SJSA1 (cell line): ENCODE measurements at places on chromosomes 6 and 20. TPM values are rescaled to one million over a fixed set of nuclear protein-coding genes. Genes with fewer than 3 reads are reported as not detected.

DNA sequence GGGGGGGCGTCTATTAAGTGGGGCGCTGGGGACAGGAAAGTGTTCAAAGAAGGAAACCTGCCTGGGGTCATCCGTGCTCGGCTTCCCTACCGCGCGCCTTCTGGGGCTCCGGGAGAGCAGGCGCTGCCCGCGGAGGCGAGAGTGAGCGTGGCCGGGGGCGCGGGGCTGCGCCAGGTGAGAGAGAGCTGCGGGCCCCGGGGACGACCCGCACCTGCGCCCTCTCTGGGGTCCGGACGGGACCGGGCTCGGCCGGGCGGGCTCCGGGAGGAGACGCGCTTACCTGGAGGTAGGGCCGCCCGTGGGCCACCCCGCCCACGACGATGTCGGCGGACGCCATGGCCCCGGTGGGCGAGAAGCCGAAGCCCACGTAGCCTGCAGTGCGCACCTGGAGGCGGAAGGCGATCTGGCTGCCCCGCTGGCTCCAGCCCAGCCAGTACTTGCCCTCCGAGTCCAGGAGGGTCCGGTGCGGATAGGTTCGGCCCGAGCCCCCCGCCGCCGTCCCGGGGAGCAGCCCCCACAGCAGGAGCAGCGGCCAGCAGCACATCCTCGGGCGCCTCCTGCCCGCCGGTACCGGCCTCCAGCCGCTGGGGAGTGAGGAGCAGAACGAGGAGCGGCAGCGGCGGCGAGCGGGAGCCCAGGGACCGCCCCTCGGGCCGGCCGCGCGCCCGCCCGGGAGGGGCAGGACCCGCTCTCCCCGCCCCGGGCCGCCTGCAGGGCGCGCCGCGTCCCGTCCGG lies at the start of gene MOXD1:
TSS of gene MOXD1 (minus strand) at position 593 of the 735 bp plus-strand sequence. CDS start at position 544, 49 bp downstream.
- DNase-seq = peak; percentile 58

DNA sequence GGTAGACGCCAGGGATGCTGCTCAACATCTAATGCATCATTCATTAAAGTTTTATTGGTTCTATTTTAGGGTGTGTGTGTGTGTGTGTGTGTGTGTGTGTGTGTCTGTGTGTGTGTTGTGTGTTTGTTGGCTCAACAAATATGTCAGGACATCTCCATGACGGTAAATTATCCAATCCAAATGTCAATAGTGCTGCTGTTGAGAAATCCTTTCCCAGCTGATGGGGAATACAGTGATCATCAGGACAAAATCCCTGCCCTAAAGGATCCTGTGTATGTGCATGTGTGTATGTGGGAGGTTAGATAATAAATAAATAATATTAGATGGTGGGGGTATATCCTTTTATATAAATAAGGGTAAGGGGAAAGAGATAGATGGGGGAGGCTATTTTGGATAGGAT lies 59.6 kb downstream of the RNF144B start:
- no peak for DNase-seq

- no peak for DNase-seq
These were observed 80.8 kb downstream of the RCAN2 start for GRCh38 chr6:46410334-46410953.

DNA sequence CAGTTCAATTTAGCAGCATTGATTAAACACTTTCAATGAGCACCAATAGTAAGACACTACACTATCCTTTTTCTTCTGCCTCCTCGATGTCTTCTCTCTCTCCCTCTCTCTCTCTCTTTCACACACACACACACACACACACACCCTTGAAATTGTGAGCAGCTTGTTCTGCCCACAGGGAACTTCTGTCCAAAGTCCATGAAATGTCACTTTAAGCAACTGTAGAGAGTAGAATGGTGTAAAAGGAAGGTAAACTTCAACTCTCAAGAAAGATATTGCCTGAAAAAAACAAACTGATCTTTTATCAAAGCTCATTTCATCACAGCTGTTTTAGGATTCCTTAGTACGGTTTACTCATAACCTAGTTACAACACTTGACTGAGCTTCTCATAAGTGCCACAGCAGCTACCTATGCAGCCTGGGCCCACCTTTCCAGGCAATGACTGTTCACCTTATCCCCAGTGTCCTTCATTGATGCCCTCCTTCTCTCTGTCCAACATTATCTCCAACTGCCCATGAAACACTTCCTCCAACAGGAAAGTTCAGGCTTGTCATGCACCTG lies 107.0 kb downstream of the TNFRSF21 start:
- DNase-seq = no peak

DNA sequence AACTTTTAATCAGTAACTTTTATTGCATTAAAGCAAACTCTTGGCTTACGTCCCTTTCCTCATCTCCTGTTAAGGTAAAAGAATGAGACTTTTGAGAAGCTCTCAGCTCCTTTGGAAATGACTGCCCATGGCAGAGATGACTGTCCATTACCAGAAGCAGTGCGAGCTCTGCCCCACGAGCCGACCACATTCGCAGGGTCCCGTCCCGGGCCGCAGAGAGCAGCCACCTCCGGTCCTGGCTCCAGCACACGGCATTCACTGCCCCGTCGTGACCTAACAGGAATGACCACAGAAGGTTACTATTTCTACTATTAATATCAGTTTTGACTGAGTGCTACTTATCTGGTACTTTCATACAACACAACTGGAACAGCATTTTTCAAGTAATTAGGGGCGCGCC lies 63.4 kb downstream of the WDR27 start:
- no peak for DNase-seq

GRCh38 chr6:108944071-108944470 lies 95.8 kb downstream of the ARMC2 start:
- DNase-seq = no peak

NRM gene
- total RNA-seq = 6.8 and 10.0 TPM in 2 replicates

C20orf144 gene
- 0.18 TPM in 1 of 2 replicates, not detected in the other for total RNA-seq
